Stimulated activated CD8-positive, alpha-beta memory T cell treated with anti-CD3 and anti-CD28 coated beads, Interleukin-15, amount 100 ng/mL, for 24 hours (primary cell): ENCODE measurements at places on chromosomes 12 and 14.

DNA sequence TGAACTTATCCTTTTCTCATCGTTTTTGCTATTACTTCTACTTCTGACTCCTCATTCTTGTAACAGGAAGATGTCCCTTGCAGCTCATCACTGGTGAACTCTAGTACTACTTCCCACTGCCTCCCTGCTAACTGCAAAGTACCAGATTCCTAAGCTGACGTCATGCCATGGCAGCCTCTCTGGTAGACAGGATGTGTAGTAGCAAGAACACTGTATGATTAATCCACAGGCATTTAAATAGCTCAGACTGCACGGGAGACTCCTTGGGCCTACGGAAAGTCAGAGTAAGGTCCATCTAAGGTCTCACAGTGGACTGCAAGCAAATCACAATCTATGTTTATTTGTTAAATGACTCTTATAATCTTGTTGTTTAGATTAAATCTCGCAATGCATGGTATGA is 43.5 kb downstream of the DNAI7 start:
- DNase-seq: no peak

- no peak for DNase-seq
Observed at GRCh38 chr14:89085737-89086382, 261.4 kb downstream of the TTC8 start.

GRCh38 chr12:75658901-75659823 is 147.8 kb upstream of the KRR1 start:
- DNase-seq: no peak

- no peak for DNase-seq
Observed at GRCh38 chr14:46691819-46692218, 40.2 kb upstream of the RPL10L start.

- no peak for DNase-seq
Observed at GRCh38 chr14:101072945-101073597, 169.5 kb upstream of the RTL1 start.

- no peak for DNase-seq
Observed at GRCh38 chr12:52584156-52584682, 10.6 kb upstream of the KRT74 start.

DNA sequence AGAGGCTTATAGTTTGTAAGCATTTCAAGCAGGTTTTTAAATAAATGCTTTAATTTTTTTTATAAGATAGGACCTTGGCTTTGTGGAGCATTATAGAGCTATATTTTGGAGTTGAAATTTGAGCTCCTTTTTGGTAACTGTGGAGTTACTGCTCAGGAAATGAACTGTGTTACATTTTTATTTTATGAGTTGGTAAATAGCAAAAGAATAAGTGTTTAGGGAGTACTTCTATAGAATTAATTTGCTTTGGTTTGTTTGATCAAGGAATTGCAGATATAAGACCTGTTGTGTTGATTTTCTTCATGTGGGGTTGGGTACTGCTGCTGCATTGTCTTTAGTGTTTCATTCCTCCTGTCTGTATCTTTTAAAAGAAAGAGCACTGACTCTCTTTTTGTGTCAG is 3.5 kb downstream of the ATP2A2 start:
- no peak for DNase-seq

DNA sequence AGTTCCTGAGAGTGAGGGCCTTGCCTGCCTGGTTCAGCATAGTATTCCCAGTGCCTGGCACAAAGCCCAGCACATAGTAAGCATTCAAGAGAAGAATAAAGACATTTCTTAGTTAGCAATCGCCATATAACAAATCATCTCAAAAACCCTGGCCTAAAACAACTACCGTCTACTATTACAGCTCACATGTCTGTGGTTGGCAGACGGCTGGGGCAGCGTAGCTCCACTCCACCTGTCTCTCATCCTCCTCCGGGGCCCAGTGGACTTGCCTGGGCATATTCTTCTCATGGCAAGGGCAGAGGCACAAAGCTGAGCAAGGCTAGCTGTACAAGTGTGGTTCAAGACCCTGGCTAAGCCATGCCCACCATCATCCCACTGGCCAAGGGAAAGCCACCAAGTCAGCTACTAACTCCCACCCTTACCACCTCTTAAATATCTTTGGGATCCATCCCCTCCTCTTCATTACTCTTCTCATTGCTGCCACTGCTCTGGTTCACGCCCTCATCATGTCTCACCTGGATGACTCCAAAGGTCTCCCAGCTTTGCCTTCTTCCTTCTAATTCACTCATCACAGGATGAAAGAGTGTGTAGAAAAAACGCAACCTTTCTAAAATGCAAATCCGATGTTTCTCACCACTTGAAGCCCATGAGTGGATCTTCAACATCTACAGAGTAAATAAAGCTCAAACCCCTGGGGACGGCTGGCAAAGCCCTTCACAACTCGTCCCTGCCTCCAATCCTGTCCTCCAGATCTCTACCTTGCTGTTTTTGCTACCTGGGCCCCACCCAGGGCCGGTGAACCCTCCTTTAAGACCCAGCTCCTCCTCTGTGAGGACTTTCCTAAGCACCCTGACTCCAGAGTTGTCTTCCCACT is 10.4 kb downstream of the TMEM229B start:
- DNase-seq: no peak

DNA sequence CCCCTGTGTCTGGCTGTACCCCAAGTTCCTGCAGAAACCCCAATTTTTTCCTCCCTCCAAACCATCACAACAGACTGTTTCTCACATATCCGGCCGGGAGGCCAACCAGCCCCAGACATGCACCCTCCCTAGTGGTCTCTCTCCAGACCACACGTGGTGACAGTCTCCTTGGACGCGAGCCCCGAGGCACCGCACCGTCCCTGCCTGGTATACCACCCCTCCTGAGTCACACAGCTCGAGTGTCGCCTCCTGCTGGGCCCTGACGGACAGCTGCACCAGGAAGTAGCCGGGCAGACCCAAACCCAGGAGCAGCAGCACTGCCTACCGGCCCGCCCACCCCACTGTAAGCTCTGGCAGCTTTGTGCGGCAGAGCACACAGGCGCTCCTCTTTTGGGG is 97.4 kb downstream of the RFLNA start:
- no peak for DNase-seq

- DNase-seq: no peak
Observed at GRCh38 chr12:70338531-70338930, 27.6 kb upstream of the KCNMB4 start.
